ENCODE measurements at places on chromosomes 5 and 9. TPM values are rescaled to one million over a fixed set of nuclear protein-coding genes. Genes with fewer than 3 reads are reported as not detected.

ERGIC1 gene
- 329 TPM for total RNA-seq

PCDHGA6 gene
- 0.22 TPM for total RNA-seq

NTNG2 gene
- 1.2 TPM for total RNA-seq

CCNO gene
- 7.5 TPM for total RNA-seq

LHX3 gene
- total RNA-seq: 0.08 TPM

All from A549 treated with AZD2906 at 1 μM for 4 hours (cell line).